ENCODE measurements at places on chromosomes 11 and 22. TPM values are rescaled to one million over a fixed set of nuclear protein-coding genes. Genes with fewer than 3 reads are reported as not detected.

GRCh38 chr11:31819621-31820437 lies 8.7 kb upstream of the PAX6 start:
- no peak overlapping the region for H3K4me3 ChIP-seq
- H3K27me3 ChIP-seq: peaks cover 83% of the 10 kb centered on the region

DNA sequence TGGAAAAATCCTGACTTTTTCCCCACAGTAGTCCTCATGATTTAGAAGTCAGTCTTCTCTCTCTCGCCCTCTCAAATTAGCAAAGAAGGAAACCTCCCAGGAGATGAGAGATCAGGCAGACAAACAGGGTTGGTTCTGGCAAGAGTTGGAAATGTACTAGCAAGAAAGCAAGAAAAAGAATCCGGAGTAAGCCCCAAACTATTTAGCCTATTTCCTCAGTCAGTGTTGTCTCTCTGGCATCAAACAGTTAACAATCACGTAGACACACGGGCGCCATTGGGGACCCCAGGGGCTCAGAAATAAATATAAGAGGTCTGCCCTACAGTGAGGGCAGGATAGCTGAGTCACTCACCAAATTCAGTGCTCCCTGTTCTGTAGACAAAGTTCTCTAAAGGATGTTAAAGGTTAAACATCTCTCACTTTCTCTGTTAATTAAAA lies 4.7 kb downstream of the C11orf52 start:
- DNase-seq: no peak
- no peak overlapping the region for H3K4me3 ChIP-seq
- H3K36me3 ChIP-seq: no peaks in the 10 kb centered on the region
- H3K4me1 ChIP-seq: peaks cover 20% of the 10 kb centered on the region
- no peak overlapping the region for H3K27ac ChIP-seq

DNA sequence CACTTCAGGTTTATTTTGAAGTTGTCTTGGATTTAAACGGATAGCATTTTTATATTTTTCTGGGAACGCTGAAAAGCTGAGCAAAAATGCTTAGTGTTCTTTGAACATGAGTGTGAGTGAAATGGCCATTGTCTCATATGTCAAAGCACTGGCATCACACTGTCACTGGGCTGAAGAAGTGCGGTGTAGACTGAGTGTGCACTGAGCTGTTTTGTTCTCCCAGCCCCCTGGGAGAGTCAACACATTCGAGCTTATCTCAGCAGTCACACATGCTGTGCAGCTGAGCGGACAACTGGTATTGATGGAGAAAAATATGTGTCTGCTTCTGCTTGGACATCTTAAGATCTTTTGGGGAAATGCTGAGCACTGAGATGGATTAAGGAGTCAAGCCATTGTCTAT lies 90.8 kb downstream of the TECTA start:
- no peak overlapping the region for H3K27ac ChIP-seq
- peaks cover 11% of the 10 kb centered on the region for H3K27me3 ChIP-seq
- no peaks in the 10 kb centered on the region for H3K36me3 ChIP-seq
- no peak overlapping the region for H3K4me3 ChIP-seq
- H3K4me1 ChIP-seq: no peaks in the 10 kb centered on the region

DNA sequence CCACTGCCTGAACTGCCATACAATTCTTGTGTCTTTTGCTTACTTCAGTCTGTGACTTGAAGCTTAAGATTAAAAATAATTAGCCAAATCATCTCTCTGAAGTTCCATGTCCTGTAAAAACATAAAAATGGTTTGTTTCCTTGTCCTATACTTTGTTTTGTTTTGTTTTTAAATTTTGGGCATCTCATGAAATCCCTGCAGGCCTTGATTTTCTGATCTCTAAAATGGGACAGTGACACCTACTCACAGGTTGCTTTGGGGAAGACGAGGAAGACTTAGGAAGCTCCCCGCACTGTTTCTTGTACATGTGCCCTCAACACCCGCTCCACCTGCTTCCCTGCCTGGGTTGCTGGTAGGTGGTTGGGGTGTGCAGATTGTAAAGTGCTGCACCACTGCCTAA lies 38.9 kb downstream of the TSPAN18 start:
- no peak overlapping the region for H3K4me3 ChIP-seq
- no peak for DNase-seq
- H3K27me3 ChIP-seq: peaks cover 2% of the 10 kb centered on the region
- no peak overlapping the region for H3K27ac ChIP-seq
- peaks cover 2% of the 10 kb centered on the region for H3K36me3 ChIP-seq

DNA sequence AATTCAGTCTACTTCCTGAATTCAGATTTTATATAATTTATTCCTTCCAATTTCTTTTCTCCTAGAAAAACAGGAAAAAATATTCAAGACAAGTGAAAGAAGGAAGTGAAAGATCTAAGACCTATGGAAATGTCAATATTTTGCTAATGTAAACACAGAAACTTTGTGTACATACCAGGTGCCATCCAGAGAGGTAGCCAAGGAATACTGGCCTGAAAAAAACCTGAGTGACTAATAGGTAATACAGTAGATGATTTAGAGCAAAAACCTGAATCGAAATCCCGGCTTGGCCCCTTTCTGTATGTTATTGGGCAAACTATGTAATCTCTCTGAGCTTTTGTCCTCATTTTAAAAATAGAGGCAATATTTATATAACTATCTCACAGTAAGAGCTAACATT lies 59.2 kb upstream of the FSHB start:
- no peaks in the 10 kb centered on the region for H3K36me3 ChIP-seq
- H3K27ac ChIP-seq: no peak overlapping the region
- DNase-seq: no peak

DNA sequence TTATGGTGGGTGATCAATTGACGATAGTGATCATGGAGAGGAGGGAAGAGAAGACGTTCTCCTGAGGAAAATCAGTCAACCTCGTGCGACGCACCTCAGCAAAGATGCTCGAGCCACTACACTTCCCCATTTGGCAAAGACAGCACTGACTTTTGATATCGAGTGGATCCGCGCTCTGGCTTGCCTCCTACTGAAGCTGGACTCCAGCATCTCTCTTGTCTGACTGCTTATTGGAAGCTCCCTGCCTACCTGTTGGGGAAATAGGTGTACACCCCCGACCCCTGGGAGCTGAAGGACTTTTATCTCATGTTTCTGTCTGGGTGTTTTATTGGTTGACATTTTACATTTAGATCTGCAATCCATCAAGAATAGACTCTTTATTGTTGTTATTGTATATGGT lies 476.8 kb upstream of the B3GAT1 start:
- H3K36me3 ChIP-seq: no peaks in the 10 kb centered on the region
- peaks cover 6% of the 10 kb centered on the region for H3K27me3 ChIP-seq
- H3K4me1 ChIP-seq: no peaks in the 10 kb centered on the region
- H3K27ac ChIP-seq: no peak overlapping the region
- no peak for DNase-seq
- H3K4me3 ChIP-seq: no peak overlapping the region

DNA sequence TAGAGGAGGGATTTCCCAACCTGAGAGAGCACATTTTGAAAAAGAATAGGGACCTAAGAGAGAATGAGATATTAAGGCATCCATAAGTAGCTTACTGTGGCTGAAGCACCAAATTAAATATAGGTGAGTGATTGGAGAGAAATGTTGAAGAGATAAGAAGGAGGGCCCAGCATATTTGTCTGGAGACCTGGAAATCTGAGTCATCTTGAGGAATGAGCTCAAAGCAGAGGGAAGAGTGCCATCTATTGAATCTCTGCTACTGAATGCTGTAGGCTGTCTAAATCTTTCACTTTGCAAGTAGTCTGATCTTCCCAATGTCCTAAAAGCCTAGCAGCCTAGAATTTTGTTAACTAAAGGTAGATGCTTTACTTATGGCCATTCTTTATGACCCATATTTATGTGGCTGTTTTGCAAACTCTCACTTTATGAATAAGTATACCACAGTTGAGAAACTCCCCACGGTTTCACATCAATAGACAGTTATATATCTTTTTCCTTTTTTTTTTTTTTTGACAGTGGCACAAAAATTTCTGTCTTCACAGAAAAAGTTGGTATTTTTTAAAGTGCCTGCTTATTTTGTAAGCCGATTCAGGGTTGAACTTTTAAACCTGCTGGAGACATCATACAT lies 2093.5 kb downstream of the LRRC4C start:
- H3K27me3 ChIP-seq: no peaks in the 10 kb centered on the region
- no peak for DNase-seq
- no peak overlapping the region for H3K27ac ChIP-seq
- no peaks in the 10 kb centered on the region for H3K36me3 ChIP-seq
- no peak overlapping the region for H3K4me3 ChIP-seq

DNA sequence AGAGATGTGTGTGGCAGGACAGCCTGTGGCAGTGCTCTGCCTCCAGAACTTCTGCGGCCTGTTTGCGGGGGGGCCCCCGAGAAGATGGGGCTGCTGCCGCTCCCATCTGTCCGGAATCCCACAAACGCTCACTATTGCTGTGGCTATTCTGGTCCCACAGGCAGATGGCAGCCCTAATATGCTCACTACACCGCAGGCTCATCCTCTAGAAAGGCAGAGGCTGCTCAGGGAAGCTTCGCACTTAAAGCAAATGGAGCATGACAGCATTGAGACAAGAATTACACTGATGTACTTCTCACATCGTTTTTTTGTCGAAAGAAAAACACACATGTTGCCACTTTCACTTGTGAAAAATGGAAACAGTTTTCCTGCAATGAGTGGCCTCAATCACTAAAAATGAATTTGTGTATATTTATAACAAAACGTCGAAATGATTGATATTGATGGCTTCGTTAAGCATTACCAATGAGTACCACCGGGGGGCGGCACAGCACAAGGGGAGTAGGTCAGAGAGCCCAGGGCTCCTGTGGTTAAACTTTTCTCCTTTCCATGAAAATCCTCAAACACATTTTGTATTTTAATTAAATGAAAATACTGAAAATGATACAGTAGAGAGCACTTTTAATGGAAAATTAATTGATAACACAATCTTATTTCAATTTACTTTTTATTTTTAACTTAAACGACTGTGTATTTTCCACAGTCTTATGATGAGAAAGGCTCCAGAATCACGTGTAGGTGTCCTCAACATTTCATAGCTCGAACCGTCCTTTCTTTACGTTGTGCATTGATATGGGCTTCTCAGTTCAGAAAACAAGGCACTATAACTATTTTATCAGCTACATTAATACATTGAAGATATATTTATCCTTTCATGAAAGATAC lies 69.1 kb downstream of the CTTN start:
- H3K4me3 ChIP-seq: no peak overlapping the region
- peak; percentile 51 for DNase-seq
- peaks cover 9% of the 10 kb centered on the region for H3K27me3 ChIP-seq
- H3K27ac ChIP-seq: peak overlapping the region; percentile 25
- H3K36me3 ChIP-seq: no peaks in the 10 kb centered on the region

- H3K27me3 ChIP-seq: no peaks in the 10 kb centered on the region
- no peak overlapping the region for H3K27ac ChIP-seq
- no peak overlapping the region for H3K4me3 ChIP-seq
- DNase-seq: no peak
- H3K36me3 ChIP-seq: no peaks in the 10 kb centered on the region
Measured at GRCh38 chr11:18650353-18650752, 16.2 kb upstream of the SPTY2D1 start.

- DNase-seq: no peak
- peaks cover 16% of the 10 kb centered on the region for H3K36me3 ChIP-seq
- H3K4me1 ChIP-seq: peaks cover 25% of the 10 kb centered on the region
- no peak overlapping the region for H3K27ac ChIP-seq
- H3K4me3 ChIP-seq: no peak overlapping the region
Measured at GRCh38 chr11:114395736-114396135, 4.6 kb downstream of the C11orf71 start.

CHST1 gene
- not detected for total RNA-seq

MMP3 gene
- not detected for total RNA-seq

C11orf52 gene
- not detected for total RNA-seq

NPTXR gene
- total RNA-seq: 1.1 TPM

KDM4E gene
- total RNA-seq: not detected

OR2AG2 gene
- not detected for total RNA-seq

Measured in activated CD4-positive, alpha-beta T cell treated with anti-CD3 and anti-CD28 coated beads, Interleukin-2, amount 10 ng/mL, durations not matched to agents 7 days and 5 days (primary cell).